Fibroblast of mammary gland (primary cell): ENCODE measurements at places on chromosomes 12 and 14.
A peak's percentile ranks its signal among the peaks of the same experiment; 100 is the strongest.

- DNase-seq: peak; percentile 74
Observed at GRCh38 chr12:43332977-43333640, 218.9 kb downstream of the ADAMTS20 start.

DNA sequence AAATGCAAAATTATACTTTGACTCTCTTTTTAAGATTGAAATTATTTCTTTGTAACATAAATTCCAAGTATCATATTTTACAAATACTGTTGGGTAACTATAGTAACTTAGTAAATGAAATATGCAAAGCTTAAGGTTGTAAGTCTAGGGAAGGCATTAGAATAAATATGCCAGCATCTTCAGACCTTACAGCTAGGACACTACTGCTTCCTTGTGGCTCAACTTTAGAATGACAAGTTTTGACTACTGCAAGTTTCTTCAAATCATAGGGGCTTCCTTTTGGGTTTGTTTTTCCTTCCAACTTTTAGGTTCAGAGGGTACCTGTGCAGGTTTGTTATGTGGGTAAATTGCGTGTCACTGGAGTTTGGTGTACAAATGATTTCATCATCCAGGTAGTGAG, 17.7 kb upstream of the ANP32D start:
- peak; percentile 57 for DNase-seq

DNA sequence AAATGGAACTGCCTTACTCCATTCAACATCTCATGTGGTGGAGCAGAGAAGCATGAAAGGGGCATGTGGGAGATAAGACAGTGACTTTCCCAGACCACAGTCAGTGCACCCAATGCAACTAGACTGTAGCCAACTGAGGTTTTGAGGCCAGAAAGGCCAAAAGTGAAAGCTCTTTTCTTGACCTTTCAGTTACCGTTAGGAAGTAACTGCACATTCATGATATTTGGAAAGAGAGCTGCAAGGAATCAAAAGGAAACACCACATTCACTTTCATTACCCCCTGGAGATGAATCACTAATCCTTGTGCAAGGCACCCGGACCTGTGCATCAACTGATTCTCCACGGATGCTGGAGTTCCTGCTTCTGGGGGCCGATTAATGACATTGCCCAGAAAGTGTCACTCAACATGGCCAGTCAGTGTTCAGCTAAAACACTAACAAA, 72.9 kb upstream of the ELK3 start:
- peak; percentile 58 for DNase-seq

DNA sequence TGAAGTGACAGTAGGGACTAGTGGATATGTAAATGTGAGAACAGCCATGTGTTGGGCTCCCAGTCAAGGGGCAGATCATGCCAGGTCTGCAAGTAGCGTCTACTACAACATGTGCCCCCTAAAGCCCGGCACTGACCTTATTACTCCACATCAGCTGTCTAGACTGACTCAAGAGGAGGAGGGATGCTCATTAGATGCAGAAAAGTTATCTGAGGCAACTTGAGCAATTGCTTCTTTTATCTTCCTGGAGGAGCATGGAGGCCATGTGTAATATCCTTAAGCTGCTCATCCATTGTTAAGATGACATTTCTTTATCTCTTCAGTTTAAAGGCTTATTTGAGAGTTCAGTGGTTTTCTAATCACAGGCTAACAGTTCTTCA, 404.7 kb upstream of the FLRT2 start:
- DNase-seq: no peak

- no peak for DNase-seq
Observed at GRCh38 chr12:55715169-55715764, 579 bp upstream of the BLOC1S1 start.

- DNase-seq: no peak
Observed at GRCh38 chr12:110704750-110705149, 15.8 kb upstream of the HVCN1 start.

DNA sequence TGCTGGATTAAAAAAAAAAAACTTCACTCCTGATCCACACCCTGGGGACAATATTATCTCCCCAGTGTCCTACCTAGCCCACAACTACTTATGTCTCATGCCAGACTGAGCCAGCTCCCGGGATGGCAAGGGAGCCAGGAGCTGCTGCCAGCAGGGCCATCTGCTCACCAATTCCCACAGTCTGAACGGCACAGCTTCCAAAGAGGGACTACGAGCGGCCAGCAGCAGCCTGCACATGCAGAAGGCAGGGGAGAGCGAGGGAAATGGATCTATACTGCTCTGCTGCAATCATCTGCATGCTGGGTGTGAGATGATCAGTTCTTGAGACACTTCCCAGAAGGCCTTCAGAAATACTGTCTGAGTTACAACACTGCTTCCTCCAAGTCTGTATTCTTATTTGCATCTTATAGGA, 11.1 kb downstream of the SSH1 start:
- DNase-seq: no peak

DNA sequence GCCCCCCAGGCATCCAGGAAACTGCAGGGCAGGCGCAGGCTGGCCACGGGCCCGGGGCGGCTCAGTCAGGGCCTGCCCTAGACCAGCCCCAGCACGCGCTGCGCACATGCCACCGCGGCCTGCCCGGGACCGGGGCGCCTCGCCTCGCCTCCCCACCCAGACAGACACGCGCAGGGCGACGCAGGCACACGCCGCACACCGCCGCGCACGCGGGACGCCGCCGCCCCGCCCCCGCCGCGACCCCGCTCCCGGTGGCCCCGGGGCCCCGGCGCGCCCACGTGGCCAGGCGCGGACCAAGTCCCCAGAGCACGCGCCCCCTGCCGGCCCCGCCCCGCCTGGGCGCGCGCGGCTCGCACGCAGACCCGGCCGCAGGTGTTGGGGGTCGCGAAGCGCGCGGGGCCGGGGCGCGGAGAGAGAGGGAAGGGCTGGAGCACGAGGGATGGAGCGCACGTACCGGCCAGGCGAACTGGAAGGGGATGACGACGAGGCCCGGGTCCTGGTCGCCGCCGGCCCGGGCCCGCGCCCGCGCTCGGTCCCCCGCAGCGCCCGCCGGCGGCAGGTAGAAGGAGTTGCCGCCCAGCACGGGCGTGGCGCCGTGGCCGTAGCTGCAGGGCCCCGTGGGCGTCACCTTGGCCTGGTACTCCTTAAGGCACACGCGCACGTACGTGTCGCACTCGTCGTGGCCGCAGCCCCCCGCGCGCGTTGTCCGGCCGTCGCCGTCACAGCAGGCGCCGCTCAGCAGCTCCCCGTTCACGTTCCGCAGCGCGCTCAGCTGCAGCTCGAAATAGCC, 1.1 kb downstream of the JAG2 start:
- no peak for DNase-seq

- DNase-seq: peak; percentile 64
Observed at GRCh38 chr12:52082988-52083637, 3.6 kb downstream of the SMIM41 start.

- DNase-seq: peak; percentile 40
Observed at GRCh38 chr14:88611878-88612277, 49.0 kb downstream of the ZC3H14 start.

GRCh38 chr12:102232446-102232845, 34.8 kb upstream of the PMCH start:
- DNase-seq: peak; percentile 77

GRCh38 chr14:51922624-51923023, 62.2 kb downstream of the GNG2 start:
- no peak for DNase-seq

GRCh38 chr14:56185992-56186391, 67.8 kb downstream of the PELI2 start:
- DNase-seq: no peak

DNA sequence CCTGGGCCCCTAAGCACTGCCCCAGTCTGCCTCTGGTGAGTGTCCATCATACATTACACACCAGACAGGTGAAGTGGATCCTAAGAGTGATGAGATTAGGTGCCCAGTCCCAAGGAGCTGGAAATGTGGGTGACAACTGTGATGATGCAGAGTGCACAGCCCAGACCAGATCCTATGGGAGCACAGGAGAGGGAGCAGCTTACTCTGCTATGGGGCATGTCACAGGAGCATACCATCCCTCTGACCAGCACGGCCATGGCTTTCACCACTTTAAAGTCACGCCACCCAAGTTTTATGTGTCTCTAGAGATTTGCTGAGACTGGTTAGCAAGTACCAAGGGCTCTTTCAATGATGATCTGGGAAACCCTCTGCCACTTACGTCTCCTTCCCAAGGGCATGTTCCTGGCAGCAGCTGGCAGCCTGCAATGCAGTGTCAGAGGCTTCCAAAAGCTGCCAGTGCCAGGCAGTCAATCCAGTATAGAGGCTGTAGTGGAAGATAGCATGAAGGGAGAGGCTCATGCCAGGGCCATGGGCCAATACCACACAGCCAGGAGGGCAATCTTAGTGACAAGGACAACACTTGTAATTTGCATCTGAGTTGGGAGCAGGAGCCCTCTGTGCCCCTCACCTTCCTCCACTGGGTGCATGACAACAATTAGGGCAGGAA, 40.2 kb downstream of the STAB2 start:
- no peak for DNase-seq

DNA sequence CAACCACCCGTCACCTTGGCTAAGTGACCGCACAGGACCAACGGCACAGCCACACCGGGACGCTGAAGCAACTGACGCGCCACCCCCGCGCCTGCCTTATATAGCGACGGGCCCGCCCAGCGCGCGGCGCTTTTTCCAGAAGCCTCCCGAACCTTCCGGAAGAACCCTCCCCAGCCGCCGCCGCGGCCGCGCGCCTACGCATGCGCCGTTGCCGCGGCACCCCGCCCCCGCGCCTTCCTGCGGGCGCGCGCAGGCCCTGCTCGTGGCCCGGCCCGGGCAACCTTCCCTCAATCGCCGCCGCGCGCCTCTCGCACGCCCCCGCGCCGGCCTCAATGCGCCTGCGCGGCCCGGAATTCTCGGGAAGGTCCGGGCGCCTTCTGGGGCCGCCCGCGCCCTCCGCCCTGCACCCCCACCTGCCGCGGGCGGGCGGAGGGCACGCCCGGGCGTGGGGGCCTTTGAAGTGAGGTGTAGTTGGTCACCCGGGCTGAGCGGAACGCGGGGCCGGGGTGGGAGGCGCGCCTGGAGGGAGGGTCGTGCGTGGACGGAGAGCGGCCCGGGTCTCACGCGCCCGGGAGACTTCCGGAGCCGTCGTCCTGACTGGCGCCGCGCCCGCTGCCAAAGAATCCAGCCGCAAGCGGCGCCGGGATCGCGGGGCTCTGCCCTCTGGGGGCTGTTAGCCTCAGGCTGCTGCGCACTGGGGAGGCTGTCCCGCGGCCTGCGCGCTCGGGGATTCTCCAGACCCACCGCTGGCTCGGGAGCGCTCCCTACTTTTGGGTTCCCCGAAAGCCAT, at the start of gene HSP90AA1:
Gene HSP90AA1, minus strand, starts transcription at position 73 of the 790 bp plus-strand sequence. CDS start 666 bp downstream, outside the sequence.
- peak; percentile 85 for DNase-seq

GRCh38 chr14:20418501-20418909, 5.2 kb upstream of the TEP1 start:
- no peak for DNase-seq
